Brain microvascular endothelial cell (primary cell): ENCODE measurements at places on chromosomes 12 and 14.

DNA sequence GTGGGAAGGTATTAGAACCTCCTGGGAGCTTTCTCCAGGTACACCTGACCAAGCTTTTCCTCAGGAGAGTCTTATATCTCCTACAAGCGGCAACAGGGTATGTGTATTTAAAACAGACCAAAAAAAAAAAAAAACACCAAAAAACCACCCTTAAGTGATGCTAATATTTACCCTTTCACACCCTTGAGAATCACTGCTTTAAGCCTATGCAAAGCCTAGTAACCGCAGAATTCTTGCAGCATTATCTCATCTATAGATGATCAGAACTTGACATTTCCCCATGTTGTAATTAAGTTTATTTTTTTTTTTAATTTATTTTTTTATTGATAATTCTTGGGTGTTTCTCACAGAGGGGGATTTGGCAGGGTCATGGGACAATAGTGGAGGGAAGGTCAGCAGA is 19.3 kb downstream of the ZNF641 start:
- DNase-seq = no peak

GRCh38 chr14:71583705-71584104 is 348.5 kb upstream of the RGS6 start:
- DNase-seq = no peak

GRCh38 chr12:1622406-1622805 is 6.6 kb upstream of the WNT5B start:
- DNase-seq = no peak

DNA sequence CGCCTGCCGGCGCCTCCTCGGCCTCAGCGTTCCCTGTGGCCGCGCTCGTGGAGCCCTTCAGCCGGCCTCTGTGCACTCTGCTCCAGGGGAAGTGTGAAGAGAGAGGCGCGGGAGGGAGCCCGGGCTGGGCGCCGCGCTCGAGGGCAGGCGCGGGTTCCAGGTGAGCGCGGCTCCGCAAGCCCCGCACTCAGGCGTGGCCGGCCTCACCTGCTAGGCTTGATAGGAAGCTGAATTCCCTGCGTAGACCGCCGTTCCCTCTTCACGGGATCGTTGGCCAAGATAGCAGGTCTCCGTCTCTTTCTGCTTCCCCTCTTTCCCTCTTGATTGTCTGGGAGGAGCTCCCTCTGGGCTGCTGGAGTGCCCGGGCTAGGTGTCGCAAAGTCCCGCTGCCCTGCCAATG is 89.7 kb downstream of the ASCL4 start:
- no peak for DNase-seq

GRCh38 chr14:94391281-94391975 is 3.0 kb upstream of the SERPINA1 start:
- no peak for DNase-seq

DNA sequence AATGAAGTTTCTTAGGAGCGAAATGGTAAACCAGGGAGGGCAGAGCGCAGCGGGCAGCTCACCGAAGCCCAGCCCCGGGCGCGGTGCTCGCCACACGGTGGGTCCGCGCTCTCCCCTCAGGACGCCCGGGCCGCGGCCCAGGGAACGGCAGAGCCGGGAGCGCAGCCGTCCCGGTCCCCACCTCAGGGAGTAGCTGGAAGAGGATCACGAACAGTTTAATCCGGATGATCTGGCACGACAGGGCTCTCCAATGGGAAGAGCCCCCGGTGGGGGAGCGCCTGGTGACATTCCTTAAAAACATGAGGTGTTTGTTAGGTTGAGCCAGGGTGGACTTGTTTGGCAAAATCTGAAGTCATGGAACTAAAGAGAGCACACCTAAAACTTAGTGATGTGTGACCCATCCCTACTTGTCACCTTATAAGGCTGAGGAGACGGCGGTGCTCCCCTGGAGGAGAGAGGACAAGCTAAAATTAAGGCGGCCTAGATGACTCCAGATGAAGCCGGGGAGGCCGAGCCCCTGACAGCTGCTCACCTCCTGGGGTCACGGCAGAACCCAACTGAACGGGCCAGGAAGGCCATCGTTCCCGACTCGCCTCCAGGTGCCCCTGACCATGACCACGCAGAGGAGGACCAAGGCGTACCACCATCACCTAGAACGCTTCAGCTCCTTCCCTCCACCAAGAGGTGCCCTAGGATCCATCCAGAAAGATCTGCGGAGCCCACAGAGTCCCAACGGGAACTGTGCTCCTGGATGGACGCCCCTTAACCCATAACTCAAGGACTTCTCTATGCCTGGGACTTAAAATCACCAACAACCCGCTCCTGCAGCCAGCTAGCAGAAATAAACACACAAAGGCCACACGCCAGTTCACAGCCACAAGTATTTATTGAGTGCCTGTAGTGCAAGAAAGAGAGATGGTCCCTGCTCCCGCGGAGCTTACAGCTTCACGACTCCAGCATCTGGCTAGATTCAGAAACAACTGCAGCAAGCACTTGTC is 866 bp upstream of the PITPNM2 start:
- no peak for DNase-seq

DNA sequence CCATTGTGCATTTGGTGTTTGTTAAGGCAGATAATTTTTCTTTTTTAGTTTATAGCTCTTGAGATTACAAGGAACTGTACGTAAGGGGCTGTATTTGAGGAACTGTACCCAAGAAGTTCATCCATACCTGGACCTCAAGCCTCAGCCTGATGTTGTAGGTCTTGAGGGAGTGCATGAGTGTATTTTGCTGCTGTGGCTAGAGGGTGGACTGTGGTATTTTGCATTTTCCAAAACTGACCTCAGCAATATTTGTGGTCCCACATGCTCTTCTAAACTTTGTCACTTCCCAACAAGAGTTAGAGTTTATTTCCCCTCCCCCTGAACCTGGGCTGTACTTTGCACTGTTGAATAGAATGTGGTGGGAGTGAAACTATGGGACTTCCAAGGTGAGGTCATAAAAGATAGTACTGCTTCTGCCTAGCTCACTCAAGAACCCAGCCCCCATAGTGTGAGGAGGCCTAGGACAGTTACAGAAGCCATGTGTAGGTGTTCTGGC is 42.2 kb upstream of the FBXO33 start:
- DNase-seq = no peak

DNA sequence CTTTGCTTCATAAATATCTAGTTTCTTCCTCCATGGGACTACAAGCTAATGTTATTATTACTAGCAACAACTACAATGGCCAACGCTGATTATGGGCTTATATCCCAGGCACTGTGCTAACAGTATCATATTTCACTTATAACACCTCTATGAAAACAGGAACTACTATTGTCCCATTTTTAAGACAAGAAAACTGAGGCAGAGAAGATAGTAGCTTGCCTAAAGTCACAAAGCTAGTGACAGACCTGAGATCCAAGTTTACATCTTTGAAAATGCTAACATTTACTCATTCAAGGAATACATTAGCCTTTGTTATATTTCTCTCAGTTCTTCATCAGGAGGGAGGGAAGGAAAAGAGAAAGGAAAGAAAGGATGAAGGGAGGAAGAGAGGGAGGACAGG is 32.8 kb downstream of the GIT2 start:
- no peak for DNase-seq

- DNase-seq = no peak
Observed at GRCh38 chr12:46387670-46388069, 15.1 kb upstream of the SLC38A2 start.

- peak; percentile 15 for DNase-seq
Observed at GRCh38 chr12:95574799-95575452, 23.6 kb upstream of the USP44 start.

- no peak for DNase-seq
Observed at GRCh38 chr14:99624971-99625370, 20.0 kb upstream of the HHIPL1 start.

GRCh38 chr14:33017016-33017415 is 78.3 kb downstream of the NPAS3 start:
- no peak for DNase-seq

GRCh38 chr14:102164241-102164641 is 24.5 kb downstream of the WDR20 start:
- peak; percentile 39 for DNase-seq

GRCh38 chr14:79598339-79598738 is 613.0 kb downstream of the DIO2 start:
- DNase-seq = peak; percentile 80

DNA sequence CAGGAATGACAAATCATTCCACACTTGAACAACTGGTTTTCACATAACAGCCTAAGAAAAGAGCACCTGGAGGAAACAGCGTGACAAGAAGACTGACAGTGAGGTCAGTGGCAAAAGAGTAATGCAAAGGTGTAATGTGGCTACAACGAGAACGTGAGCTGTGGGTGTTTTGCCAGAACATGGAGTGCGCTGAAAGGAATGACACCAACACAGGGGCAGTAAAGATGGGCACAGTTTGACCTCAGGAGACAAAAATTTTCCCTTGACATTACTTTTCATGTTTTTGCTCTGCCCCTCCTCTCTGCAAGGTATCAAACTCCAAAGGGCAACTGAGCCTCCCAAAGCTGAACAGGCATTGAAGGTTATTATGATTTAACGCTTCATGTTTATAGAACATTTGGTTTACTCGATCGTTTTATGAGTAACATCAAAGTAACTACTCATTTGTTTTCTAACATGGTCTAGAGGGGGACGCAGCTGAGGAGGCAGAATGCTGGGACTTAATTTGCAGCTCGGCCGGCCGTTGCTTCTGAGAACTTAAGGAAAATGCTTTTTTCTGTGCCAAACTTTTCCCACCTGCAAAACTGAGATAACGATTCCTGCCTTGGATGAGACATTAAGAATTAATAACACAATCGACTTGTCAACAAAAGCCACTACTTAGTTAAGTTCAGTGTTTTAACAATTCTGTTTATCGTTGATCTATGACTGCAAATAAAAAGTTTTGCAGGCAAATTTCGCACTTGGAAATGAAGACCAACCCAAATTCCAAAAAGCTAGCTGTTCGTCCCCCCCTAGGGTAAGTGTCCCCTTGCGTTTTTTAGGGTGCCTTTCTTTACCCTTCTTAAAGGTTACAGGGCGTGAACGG is 954 bp downstream of the HAUS4 start:
- DNase-seq = no peak

DNA sequence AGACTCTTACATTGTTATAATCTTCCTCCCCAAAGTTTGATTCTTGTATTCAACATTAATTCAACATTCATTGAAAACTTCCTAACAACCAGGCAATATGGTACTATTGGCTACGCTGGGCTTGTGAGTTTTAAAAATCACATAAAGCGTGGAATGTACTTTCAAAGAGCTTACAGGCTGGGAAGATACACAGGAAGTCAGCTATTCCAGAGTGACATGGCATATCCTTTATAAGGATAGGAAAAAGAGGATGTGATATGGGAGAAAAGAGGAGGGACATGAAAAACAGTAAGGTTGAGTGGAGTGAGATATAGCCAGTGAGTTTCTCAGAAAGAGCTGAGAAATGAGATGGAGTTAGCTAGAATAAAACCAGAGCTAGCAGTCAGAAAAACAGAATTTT is 103.6 kb upstream of the ATF7IP start:
- DNase-seq = no peak

GRCh38 chr14:73786636-73787485 is 64.8 kb upstream of the PTGR2 start:
- no peak for DNase-seq

GRCh38 chr14:43360239-43360638 is 1146.8 kb downstream of the FSCB start:
- no peak for DNase-seq

DNA sequence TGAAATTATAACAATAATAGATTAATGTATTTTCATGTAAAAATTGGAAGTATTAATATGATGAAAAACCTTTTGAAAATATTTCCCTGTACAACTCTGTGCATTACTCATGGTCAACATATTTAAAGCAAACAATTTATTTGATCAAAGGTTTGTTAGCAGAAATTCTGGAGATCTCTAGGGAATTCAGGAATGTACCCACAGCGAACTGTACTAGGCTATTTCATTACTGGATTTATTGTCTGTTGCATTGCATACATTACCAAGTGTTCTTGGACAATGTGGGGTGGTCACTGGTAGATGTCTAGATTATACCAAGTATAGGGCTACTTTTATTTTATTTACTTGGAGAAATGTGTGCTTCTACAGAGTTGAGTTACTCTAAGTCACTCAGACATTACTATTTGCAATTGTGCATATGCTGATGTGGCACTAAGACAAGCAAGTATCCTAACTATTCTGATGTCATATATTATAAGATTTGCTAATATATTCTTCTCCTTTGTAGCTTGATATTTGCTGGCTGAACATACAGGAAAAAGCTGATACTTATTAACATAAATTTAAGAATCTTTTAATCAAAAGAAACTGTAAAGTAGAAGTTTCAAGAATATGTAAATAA is 323.3 kb downstream of the CCER1 start:
- DNase-seq = peak; percentile 19

- no peak for DNase-seq
Observed at GRCh38 chr14:70780396-70781075, 28.8 kb downstream of the MAP3K9 start.

GRCh38 chr12:64627771-64628170 is 17.5 kb downstream of the RASSF3 start:
- DNase-seq = no peak

- peak; percentile 15 for DNase-seq
Observed at GRCh38 chr12:121297435-121297991, 1.0 kb upstream of the CAMKK2 start.

DNA sequence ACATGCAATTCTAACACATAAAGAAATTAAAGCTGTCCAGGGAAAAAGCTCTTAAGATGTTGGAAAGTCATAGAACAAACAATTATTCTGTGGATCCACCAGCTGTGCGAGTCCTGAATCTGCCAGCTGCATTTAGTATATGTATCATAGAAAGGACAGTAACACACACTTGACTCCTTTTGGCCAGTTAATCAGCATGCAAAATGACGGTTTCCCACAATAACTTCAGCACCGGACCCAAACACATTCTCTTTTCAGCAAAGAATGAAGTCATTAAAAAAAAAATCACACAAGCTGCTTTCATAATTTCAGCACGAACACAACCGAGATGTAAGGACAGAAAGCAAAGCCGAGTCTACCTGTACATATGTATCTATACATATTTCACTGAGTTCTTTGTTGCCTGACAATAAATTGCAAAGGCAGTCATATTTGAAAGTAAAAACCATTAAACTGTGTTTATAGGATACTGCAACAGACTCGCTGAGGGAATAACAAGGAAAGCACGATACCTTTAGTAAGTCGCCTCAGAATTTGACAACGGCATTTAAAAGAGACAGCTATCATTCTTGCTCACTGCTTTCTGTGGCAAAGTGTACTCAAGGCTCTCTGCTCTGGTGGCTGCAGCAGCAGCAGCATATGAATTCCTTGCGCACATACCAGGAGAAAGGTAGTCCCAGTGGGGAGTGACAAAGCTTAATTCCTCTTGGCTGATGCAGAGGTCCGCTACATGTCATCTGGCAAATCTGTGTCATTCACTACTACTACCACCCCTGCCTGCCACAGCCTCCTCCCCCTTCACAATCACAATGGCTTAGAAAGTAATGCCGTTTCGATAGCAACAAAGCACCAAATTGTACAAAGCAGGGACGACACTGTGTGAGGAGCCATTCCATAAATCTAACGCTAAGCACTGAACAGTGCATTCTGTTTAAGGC is at the start of gene GRIP1:
Gene GRIP1, minus strand, starts transcription at position 739 of the 938 bp plus-strand sequence. Its CDS starts 172 bp downstream, at position 567.
- DNase-seq = no peak

- DNase-seq = no peak
Observed at GRCh38 chr12:115450710-115451109, 766.7 kb upstream of the TBX3 start.

GRCh38 chr14:100109594-100109955 is 44.4 kb downstream of the EVL start:
- no peak for DNase-seq
